NCI-H2227 treated with DMSO at 0.1 percent for 48 hours (cell line): ENCODE measurements at places on chromosomes 1 and 21.

GRCh38 chr1:236141447-236142252 lies 689 bp upstream of the GPR137B start:
- DNase-seq, result peak; percentile 6

GRCh38 chr1:21192871-21193270 lies 16.2 kb upstream of the EIF4G3 start:
- DNase-seq, result no peak

- DNase-seq, result no peak
Measured at GRCh38 chr21:46153247-46154154, 1.9 kb downstream of the FTCD start.

- DNase-seq, result no peak
Measured at GRCh38 chr1:115755456-115756370, 12.8 kb downstream of the CASQ2 start.

GRCh38 chr1:110620686-110621085 lies 14.5 kb upstream of the KCNA2 start:
- no peak for DNase-seq

DNA sequence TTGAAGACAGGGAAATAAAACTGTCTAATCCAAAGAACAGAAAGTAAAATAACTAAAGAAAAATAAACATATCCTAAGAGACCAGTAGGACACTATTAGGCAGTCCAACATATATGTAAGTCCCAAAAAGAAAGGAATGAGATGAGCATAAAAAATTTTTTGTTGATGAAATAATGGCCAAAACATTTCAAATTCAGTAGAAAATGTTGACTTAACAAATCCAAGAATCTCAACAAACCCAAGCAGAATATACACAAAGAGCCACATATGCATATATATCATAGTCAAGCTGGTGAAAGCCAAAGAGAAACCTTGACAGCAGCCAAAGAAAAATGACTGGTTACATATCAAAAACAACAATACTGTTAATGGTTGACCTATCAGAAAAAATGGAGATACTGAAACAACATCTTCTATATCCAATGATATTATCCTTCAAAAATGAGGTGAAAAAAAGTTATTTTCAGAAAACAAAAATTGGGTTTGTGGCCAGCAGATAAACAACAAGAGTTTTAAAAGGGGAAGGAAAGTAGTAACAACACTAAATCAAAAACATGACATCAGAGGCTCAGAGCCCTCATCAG lies 26.4 kb downstream of the ZNF644 start:
- no peak for DNase-seq
